ENCODE measurements at places on chromosomes 12 and 14.

DNA sequence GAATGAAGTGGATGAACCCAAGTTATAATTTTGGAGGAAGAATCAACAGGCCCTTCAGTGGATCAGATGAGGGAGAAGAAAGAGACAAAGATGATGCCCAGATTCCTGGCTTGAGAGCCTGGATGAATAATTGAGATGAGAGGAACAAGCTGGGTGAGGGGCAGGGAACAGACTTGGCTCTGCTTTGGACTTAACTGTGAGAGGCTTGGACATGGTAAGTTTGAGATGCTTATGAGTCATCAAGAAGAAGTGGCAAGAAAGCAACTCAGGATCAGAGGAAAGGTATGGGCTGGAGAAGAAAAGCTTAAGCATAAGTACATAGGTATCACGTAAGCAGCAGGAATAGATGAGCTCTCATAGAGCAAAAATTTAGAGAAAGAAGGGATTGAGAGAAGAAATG lies 55.3 kb downstream of the FIGNL2 start:
- DNase-seq = no peak

- DNase-seq = no peak
Measured at GRCh38 chr12:7096979-7097378, 4.7 kb upstream of the C1R start.

DNA sequence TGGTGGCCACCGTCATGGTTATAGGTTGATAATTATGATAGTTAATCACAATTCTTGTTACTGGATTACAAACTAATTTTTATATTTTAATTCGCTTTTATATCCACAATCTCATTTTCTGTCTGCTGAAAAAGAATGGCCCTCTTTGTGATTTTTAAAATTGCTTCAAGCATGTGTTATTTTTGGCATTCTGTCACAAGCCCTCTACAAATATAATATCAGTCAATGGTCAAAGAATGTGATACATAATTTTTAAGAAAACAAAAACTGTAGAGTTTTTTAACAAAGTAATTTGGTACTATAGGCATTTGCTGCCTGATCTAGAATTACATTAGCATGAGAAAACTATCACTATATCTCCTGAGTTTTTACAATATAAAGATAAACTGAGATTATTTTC lies 352.0 kb upstream of the TMTC1 start:
- no peak for DNase-seq

- DNase-seq = no peak
Measured at GRCh38 chr14:37153483-37153882, 18.9 kb downstream of the SLC25A21 start.

GRCh38 chr14:94850309-94851211 lies 80.6 kb upstream of the GSC start:
- no peak for DNase-seq

- DNase-seq = no peak
Measured at GRCh38 chr14:79597566-79597965, 613.7 kb downstream of the DIO2 start.

GRCh38 chr12:12010277-12011039 lies 60.3 kb upstream of the BCL2L14 start:
- DNase-seq = no peak
